Hematopoietic multipotent progenitor cell treated with erythropoietin and hydrocortisone succinate and interleukin-3 and kit ligand, for 17 days (in vitro differentiated cells): ENCODE measurements at places on chromosomes 7 and 10.

GRCh38 chr7:32255036-32255435, 184.8 kb upstream of the PDE1C start:
- DNase-seq, result no peak

DNA sequence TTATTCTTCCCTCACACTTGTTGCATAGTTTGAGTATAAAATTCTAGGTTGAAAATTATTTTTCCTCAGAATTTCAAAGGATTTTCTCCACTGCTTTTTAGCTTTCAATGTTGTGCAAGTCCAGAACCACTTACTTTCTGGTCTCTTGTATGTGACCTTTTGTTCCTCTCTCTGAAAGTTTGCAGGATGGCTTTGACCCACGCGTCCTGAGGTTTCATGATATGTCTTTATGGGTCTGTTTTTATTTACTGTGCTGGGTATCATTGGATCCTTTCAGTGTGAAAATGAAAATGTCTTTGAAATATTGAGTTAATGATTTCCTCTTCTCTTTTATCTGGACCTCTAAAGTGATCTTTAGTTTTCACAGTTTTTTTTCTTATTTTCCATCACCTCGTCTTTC, 38.5 kb downstream of the C1GALT1 start:
- no peak for DNase-seq

GRCh38 chr10:17479015-17479615, 24.7 kb upstream of the ST8SIA6 start:
- no peak for DNase-seq

- no peak for DNase-seq
Measured at GRCh38 chr10:28922127-28922526, 244.8 kb downstream of the BAMBI start.

- DNase-seq, result no peak
Measured at GRCh38 chr7:40470091-40470592, 335.3 kb downstream of the SUGCT start.

DNA sequence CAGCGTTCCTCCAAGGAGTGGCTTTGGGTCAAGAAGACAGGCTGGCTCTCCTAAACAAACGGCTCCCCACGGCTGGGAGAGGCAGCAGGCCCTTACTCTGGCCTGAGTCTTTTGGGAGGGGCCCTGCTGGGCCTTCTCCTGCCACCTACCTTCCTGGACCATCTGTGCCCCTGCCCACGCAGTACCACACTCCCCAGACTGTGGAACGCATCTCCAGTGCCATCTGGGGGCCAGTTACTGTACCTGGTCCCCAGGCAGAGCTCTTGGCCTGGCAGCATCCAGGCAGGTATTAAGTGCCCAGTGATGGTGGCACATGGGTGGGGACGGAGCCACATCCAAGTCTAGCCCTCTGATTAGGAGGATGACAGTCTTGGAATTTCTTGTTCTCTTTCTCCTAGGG, 14.4 kb downstream of the ALKBH4 start:
- no peak for DNase-seq

DNA sequence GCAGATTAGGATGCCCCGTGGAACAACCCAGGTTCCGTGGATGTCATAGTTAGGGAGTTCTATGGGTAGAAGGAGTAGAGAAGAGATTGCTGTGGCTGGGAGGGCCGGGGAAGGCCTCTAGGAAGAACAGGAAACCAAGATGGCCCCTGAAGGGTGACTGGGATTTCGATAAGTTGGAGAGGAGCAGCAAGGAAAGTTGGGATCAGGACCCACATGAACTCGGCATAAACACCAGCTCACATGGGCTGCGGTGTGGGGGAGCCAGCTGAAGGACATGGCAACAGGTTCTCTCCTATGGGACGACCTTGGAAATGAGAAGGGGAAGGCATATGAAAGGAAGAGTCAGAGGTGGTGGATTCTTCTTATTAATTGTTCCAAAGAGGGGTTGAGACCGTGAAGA, 333.7 kb upstream of the SHH start:
- DNase-seq, result no peak

- no peak for DNase-seq
Measured at GRCh38 chr10:118101501-118101900, 54.8 kb upstream of the RAB11FIP2 start.

- no peak for DNase-seq
Measured at GRCh38 chr7:16084370-16084769, 337.0 kb downstream of the CRPPA start.

DNA sequence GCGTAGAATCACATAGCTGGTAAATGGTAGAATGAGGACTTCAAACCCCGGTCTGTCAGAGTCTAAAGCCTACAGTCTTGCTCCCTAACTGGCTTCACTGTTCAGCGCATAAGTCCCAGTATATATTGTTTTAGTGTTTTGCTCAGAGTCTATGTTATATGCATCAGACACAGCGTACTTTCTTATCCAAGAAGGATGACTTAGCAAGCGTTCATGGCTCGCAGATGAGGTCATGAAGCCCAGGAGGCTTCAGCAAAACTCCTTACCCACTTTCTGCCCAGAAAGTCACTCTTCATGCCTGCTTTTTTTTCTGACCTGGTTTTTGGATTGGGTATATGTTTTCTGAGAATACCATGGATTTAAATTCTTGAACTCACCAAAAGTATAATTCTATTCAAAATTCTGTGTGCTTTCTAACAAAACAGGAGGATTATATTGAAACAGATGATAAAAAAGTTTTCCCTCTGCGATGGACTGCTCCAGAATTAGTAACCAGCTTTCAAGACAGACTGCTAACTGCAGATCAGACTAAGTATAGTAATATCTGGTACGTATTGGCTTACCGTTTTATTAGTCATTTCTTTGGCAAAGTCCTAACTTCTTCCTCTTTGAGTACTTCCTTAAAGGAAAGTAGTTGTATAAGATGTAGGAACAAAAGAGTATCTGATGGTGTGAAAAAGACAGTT, 24.6 kb upstream of the BHLHA15 start:
- DNase-seq, result no peak

DNA sequence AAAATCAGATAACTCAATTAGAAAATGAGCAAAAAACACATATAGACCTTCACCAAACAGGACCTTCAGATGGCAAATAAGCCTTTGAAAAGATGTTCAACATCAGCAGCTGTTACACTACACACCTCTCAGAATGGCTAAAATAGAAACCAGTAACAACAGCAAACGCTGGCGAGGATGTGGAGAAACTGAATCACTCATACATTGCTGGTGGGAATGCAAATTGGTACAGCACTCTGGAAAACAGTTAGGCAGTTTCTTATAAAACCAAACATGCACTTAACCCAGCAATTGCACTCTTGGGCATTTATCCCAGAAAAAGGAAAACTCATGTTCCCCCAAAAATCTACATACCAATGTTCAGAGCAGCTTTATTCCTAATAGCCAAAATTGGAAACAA, 37.7 kb upstream of the SMARCD3 start:
- DNase-seq, result no peak

GRCh38 chr10:86387178-86387794, 20.7 kb upstream of the GRID1 start:
- DNase-seq, result no peak

DNA sequence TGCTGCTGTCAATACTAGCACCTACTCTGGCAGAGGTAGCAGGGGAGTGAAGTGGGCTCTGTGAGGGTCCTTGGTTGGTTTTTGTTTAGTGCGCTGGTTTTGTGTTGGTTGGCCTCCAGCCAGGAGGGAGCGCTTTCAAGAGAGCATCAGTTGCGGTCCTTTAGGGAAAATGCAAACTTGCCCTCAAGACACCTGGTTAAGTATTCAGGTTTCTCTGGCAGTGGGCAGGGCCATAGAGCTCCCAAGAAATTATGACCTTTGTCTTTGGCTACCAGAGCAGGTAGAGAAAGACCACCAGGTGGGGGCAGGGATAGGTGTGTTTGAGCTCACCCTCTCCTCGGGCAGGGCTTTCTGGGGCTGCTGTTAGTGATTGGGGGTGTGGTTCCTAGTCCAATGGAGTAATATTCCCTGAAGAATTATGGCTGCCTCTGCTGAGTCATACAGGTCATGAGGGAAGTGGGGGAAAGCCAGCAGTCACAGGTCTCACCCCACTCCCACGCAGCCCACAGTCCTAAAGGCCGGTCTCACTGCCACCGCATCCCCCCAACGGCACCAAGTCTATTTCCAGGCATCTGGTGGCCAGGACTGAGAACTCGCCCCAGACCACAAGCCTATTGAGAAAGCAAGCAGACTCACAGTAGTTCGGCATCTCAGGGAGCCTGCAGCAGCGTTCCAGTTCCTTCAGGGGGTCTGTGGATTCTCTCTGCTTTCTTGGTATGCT, 280.5 kb downstream of the SFMBT2 start:
- DNase-seq, result no peak

DNA sequence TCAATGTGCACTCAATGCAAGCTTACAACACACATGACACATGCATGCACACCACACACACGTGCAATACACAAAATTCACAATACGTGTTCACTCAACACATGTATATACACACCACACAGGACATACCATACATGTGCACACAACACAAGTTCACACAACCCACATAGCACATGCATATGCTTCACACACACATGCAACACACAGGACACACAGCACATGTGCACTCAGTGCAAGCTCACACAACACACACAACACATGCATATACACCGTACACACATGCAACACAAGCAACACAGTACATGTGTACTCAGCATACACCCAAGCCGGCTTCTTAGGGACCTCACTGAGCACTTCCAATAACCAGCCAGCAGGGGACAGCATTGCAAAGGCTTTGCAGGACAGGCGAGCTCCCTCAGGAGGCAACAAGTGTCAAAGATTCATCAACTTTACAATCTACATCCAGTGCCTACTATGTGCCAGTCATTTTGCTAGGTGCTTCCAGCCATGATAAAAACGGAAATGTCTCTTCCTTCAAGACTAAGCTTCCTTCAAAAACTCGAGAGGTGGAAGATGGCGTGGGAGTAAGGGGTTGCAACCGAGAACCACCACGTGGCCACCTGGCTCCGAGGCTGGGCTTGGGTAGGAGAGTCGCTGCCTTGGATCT, 61.1 kb downstream of the JCAD start:
- DNase-seq, result peak; percentile 49

GRCh38 chr7:108589199-108589598, 19.5 kb downstream of the DNAJB9 start:
- DNase-seq, result no peak

GRCh38 chr7:99729486-99730237, 5.3 kb downstream of the CYP3A7 start:
- no peak for DNase-seq

GRCh38 chr7:471866-472639, 47.6 kb downstream of the PDGFA start:
- no peak for DNase-seq

- no peak for DNase-seq
Measured at GRCh38 chr10:22723783-22724182, 9.4 kb upstream of the PIP4K2A start.

DNA sequence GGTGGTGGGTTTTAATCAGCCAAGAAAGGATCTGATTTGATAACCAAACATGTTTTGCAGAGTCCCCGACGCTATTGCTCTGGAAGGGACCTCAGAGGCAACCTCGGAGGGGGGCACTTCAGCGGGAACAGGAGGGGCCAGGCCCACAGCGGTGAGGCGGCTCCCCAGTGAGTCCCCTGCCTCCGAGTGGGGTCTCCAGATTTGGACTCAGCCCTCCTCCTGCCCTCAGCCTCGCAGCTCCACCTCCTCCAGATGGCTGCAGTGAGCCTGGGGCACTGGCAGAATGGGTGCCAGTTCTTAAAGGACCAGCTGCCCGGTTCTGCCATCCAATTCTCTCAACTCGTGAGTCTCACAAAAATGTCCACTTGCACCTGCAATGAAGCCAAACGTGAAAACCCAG, 61.0 kb upstream of the NANOS1 start:
- no peak for DNase-seq

DNA sequence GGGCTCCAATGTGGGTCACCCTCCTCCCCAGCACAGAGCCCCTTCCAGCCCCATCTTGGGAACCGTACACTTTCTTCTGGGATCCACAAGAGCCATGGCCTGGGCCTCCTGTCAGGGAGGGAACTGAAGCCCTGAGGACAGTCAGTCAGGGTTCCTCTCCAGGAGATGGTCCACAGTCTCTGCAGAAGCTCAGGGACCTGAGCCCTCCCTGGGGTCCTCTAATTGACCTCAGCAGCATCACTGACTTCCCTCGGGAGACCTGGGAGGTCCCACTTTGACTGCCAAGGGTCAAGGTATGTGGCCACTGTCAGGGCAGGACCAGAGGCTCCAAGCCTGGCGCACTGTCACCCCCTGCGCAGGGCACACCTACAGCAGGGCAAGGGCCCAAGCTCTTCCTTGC, 32.3 kb downstream of the NOD1 start:
- DNase-seq, result no peak

GRCh38 chr10:25965584-25965983, 31.6 kb downstream of the MYO3A start:
- DNase-seq, result no peak

- no peak for DNase-seq
Measured at GRCh38 chr10:53122281-53122680, 349.7 kb upstream of the MBL2 start.

DNA sequence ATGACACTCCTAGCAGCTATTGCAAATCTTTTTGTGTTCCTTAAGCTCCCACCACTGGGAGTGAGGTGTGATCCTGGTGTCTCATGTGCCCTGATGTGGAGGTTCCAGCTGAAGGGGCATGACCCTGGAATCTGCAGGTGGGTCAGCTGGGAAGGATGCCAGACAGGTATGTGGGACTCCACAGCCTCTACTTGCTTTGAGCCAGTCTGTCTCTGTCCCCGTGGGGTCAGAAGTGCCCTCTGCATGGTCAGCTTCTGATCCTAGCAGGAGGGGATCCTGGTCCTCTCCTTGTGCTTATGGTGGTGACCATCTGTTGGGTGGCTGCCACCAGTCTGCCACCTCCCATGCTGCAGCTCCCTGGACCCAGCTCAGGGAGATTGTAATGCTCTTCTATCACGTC, 51.1 kb upstream of the COMTD1 start:
- no peak for DNase-seq

GRCh38 chr10:29853913-29854312, 205.5 kb downstream of the JCAD start:
- DNase-seq, result no peak

DNA sequence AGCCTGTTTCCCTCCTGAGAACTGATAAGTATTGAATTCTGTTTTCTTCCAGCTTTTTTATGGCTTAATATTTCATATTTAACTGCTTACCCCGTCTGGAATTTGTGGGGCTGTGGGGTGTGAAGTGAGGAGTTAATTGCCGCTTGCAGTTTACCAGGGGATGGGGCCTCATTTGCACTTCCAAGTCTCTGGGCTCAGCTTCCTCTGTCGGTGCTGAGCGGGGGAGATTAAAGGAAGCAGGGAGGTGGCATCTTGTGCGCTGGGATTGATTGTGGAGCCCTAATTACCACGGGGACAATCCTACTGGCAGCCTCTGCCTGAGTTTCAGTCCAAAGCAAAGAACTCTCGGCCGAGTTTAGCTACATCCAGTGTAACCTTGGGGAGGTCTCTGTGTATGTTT, 33.4 kb downstream of the ELFN1 start:
- DNase-seq, result no peak

- DNase-seq, result no peak
Measured at GRCh38 chr7:148772297-148773089, 73.8 kb downstream of the CUL1 start.
